ENCODE measurements at places on chromosomes 12 and 14.

DNA sequence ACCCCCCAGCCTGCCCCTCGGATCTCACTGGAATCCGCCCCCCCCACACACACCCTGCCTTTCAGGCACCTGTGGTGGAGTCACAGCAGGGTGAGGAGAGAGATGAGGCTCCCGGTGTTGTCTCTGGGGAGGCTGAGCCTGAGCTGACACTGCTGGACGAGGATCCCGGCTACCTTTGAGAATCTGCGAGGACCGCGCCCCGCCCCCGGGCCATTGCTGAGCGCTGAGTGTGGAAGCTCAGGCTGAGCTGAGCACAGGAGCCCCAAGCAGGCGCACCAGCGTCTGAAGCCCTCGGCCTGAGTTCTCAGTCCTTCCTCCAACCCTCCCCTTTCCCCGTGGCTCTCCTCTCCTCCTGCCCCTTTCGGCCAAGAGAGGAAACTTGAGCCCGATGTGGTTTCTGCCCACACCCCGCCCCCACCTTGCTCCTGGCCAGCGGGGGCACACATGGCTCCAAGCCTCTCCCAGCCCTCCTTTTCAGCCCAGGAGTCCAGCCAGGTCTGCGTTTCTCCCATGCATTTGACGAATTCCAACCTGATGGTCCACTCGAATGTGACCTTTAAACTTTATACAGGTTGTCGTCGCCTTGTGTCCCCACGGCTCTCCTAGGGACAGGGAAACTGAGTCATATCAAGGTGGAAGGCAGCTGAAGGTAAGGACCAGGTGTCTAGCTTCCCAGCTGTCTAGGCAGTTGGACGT, at the start of gene NFE2:
Gene NFE2, minus strand, starts transcription at position 284 of the 696 bp plus-strand sequence. CDS start 5,767 bp downstream, outside the sequence.
- DNase-seq: peak; percentile 85

- no peak for DNase-seq
Measured at GRCh38 chr14:64784006-64784405, 79.8 kb downstream of the PLEKHG3 start.

DNA sequence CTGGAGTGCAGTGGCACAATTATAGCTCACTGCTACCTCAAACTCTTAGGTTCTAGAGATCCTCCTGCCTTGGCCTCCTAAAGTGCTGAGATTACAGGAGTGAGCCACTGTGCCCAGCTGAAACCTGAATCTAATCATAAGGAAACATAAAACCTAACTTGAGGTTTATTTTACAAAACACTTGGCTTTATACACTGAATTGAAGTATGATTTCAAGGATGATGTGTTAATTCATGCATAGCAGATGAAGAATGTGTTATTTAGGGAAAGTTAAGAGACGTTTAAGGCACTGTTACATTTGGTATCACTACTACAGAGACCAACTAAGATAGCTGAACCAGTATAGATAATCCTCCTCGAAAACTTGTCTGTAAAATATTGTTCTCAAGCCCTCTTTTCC, 6.4 kb downstream of the DICER1 start:
- no peak for DNase-seq

- DNase-seq: no peak
Measured at GRCh38 chr12:123148223-123148622, 2.7 kb downstream of the PITPNM2 start.

GRCh38 chr12:96039516-96039915, 4.1 kb upstream of the LTA4H start:
- no peak for DNase-seq

DNA sequence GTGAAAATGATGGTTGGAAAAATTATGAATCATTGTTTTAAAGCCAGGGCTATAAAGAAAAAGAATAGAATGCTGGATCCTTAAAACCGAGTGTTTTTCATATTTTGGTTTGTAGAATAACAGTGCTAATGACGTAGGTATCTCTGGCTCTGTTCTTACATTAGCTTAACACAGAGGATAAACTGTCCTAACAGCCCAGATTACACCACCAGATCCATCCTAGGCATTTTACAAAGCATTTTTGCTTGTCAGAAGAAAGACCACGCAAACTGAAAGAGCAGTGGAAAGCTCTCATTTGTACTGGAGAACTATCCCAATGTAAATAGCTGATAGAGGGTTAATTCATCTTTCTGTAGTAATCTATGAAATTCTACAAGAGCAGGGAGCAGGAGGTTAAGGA, 13.6 kb downstream of the IFT81 start:
- no peak for DNase-seq

Measured in cardiac muscle cell (in vitro differentiated cells and primary cell).